Bronchial epithelial cell (primary cell): ENCODE measurements at places on chromosomes 16 and 17.

GRCh38 chr17:14317383-14317782 is 16.5 kb downstream of the HS3ST3B1 start:
- no peak for DNase-seq

GRCh38 chr17:39581759-39582085 is 26.0 kb downstream of the NEUROD2 start:
- no peak for DNase-seq

GRCh38 chr17:78144147-78144719 is 2.0 kb upstream of the C17orf99 start:
- no peak for DNase-seq

- DNase-seq, result no peak
These were observed 956.1 kb upstream of the GOT2 start for GRCh38 chr16:59690216-59690615.

GRCh38 chr16:4944333-4945281 is 7.7 kb upstream of the PPL start:
- peak; percentile 89 for DNase-seq

GRCh38 chr17:16888413-16889087 is 83.4 kb downstream of the TNFRSF13B start:
- DNase-seq, result no peak

GRCh38 chr17:19384723-19385391 is 2.1 kb downstream of the MFAP4 start:
- peak; percentile 57 for DNase-seq

DNA sequence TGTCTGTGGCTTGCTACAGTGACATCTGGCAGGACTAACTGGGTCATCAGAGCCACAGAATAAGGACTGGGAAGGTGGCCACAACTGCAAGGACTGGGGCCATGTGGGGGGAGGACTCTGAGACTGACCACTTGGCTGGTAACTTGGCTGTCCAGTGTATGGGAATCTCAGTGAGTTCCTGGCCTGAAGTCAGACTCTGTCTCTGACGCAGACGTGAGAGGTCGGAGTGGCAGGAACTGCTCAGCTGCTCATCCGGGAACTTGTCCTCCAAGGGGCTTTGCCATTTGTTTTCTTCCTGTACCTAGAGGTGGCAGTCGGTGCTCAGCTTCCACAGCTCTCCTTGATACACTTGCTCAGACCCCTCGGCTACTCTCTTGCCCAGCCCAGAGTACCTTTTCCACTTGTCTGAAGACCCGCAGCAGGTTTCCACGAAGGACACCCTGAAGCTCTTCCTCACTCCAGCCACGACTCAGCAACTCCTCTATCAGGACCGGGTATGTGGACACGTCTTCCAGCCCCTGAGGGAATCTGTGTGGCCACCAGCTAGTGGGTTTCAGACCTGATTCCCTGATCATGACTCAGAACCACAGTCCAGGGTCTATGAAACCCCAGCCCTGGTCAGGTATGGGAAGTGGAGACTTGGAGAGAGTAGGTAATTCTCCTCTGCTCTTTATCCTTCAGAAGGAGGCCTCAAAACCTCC is 7.3 kb upstream of the DPEP3 start:
- peak; percentile 40 for DNase-seq

DNA sequence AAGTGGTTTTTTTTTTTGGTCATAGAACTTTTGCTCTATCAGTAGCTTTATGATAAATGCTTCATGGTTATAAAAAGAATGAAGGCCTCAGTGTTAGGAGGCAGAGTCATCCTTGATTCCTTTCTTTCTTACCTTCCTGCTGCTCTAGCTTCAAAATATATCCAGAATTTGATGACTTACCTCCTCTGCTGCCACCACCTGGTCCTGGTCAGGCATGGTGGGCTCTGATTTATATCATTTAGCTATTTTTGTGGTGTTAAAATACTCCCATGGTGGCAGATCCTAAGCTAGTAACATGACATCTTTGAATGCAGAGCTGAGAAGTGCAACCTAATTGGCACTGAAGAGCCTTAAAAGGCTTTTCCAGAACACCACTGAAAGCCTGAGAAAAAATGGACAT is 508.8 kb upstream of the CDH8 start:
- DNase-seq, result no peak

DNA sequence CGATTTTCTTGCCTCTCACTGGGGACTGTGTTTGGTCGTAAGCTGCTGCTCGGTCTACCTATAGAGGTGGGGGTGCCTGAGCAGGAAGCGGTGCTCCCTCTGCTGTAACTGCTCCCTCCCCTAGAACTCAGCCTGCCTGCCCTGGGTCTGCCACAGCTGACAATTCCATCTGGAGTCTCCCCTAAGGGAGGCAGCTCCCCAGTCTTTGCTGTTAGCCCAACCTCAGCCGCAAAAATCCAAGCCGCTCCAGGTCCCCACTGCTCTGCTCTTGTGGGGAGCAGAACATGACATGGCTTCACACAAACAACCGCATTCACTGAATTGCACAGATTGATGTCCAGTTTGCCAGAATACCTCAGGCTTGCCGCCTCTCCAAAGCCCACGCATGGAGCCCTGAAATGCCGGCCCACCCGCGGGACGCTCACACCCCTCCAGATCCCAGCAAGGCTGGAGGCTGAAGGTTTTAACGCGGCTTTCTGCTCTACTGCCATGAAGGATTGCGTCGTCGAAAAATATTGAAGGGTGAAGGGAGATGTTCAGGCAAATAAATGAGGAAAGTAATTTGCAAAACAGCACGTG is 221.5 kb upstream of the FOXF1 start:
- no peak for DNase-seq
